NCI-H1092 (cell line): ENCODE measurements at places on chromosomes 13 and 19.

DNA sequence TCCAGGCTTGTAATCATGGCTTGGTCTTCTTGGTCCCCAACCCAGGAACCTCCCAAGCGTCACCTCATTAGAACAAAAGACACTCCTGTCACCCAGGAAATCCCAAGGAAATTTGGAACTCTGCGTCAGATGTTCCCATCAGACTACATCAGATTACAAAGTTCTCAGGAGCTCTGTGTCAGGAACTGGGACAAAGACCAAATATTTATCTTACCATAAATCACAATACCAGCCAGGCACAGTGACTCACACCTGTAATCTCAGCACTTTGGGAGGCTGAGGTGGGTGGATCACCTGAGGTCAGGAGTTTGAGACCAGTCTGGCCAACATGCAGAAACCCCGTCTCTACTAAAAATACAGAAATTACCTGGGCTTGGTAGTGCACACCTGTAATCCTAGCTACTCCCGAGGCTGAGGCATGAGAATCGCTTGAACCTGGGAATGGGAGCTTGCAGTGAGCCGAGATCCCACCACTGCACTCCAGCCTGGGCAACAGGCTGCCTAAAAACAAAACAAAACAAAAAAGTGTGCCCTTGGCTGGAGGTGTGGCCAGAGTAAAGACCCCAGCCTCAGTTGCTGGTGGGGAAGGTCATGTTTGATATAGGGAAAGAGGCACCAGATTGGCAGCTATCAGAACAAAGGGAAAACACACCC is 16.7 kb upstream of the CCDC124 start:
- DNase-seq: no peak

GRCh38 chr13:31965361-31966066 is 66.1 kb upstream of the FRY start:
- DNase-seq: no peak

DNA sequence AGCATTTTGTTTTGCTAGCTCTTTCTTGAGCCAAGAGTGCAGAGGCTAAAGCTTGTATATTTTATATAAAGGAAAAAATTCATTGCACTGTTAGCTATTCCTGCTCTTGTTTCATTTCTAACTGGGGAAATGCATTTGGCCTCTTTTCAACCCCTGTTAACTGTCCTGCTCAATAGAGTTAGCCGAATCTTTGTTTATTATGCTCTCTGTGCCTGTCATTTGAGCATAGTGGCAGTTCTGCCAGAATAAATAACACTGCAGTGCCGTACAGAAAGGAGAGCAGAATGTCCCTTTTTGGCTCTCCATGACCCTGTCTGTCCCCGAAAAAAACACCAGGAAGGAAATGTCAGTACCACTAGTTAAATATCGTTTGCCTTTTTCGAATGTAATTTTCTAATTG is 350.8 kb downstream of the MYO16 start:
- peak; percentile 91 for DNase-seq

- DNase-seq: no peak
Measured at GRCh38 chr13:112356190-112356589, 20.0 kb upstream of the SPACA7 start.

DNA sequence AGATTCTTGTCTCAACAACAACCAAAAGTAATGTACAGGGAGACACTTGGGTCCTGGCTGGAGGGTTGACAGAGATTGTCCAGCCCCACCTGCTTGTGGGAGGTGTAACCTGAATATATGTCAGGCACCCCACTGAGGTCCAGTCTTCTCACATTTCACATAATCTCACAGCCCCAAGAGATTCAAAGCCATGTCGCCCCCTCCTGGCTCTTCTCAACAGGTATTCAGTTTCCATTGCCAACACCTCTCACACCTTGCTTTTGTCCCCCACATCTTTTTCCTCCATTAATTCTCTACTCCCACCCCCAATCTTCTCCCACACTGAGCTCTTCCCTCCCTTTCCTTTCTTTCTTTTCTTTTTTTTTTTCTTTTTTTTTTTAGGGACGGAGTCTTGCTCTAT is 11.2 kb downstream of the UNC13A start:
- DNase-seq: no peak

DNA sequence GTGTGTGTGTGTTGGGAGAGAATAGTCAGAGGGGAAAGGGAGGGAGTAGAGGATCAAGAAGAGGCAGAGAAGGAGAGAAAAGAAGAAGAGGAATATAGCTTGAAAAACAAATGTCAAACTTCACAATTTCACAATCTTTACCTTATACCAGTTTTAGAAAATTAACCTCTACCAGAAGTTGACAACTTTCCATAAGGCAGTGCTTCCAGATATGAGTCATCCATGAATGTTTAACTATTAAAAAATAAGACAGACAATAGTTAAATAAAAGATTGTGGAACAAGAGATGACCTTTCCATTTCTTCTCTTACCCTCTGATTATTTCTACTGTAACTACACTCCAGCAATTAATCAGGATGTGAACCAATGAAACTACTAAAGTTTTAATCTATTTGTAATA is 229.4 kb downstream of the ITGBL1 start:
- DNase-seq: no peak

DNA sequence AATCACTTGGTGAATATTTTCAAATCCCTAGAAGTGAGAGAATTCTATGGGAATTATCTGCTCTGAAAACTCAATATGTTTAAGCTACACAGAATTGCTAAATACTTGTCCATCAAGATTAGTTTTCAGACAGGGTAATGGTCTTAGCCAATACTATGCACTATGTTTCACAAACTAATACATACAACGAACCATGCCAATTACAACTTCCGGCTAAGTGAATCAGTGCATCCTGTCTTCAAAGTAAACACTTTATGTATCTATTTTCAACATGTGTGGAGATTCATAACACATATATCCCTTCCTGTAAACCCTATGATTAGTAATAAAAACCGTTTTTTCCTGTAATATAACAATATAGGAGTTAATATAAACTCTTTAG is 181.5 kb downstream of the POSTN start:
- no peak for DNase-seq

GRCh38 chr19:46201454-46202310 is 27.9 kb upstream of the IGFL1 start:
- DNase-seq: no peak

DNA sequence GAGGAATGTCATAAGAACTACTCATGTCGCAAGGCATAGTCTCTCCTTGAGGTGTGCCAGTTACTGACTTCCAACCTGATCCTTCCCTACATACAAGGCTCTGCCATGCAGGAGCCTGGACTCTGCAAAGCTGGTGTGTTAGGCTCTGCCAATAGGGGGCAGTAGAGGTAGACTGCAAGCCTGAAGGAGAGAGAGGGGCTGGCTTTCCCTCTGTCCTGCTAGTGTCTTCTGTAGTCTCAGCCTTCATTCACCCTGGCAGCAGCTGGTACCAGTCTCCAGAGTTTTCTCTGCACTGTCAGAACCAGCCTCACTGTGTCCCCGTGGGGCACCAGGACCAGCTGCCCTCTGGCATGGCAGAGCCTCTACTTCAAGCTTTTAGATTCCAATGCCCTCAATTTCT is 14.5 kb downstream of the SHISA2 start:
- DNase-seq: peak; percentile 33

- peak; percentile 64 for DNase-seq
Measured at GRCh38 chr13:32164622-32165268, 133.2 kb downstream of the FRY start.

DNA sequence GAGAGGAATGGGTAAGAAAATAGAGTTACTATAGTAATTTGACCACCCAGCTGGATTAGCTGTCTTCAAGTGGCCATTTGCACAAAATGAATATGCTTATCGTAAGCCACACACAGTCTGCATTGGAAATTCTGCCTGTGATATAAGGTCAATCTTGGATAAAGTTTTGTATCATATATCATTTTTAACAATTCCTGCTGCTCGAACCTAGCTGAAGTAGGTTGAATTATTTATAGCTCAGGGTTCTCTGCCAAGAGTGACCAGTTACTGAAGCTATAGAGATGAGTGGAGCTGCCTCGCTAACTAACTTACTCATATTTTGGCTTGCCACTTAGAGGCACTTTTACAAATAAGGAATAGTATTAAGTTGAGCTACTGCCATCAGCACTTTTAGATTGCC is 220.9 kb downstream of the RGCC start:
- no peak for DNase-seq

GRCh38 chr19:35311901-35312665 is 16.9 kb upstream of the CD22 start:
- DNase-seq: no peak
